ENCODE measurements at places on chromosomes 12 and 14. TPM values are rescaled to one million over a fixed set of nuclear protein-coding genes. Genes with fewer than 3 reads are reported as not detected.

The KRT6C gene
- total RNA-seq, result not detected

DNA sequence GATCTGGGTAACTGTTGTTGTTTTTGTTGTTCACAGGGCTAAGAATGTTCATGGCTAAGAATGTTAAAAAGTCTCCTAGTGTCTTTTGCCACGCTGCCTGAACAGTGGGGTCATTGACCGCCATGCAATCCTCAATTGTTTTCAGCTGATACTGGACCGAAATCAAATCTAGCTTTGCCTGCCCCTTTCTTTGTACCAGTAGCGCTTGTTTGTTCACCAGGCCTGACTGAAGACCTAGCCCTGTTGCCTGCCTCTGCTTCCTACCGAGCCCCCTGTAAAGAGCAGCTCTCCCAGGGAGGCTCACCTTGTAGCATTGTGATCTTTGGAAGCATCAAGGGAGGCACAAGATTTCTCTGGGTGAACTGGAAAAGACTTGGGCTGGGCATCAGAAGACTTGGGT is 6.7 kb downstream of the PSEN1 start:
- DNase-seq, result no peak

The GALNT16 gene
- 1.3 TPM for total RNA-seq

DNA sequence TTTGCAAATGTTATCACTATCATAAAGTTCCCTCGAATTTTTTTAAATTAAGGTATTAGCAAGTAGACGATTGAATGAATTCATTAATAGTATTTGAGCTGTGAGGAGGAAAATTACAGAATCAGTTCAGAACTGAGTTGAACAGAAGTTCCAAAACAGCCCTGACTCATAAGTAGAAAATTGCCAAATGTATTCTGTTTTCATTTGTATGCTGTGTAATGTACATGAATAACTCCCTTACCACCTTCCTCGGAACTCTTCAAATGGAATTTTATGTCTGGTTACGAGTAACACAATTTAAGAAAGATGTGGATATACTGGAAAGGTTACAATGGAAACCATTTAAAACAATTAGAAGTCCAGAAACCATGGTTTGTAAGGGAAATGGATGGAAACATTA is 283.3 kb upstream of the FAR2 start:
- no peak for DNase-seq

GRCh38 chr12:24943947-24944600 is 4.8 kb downstream of the BCAT1 start:
- DNase-seq, result no peak

GRCh38 chr14:89422181-89422951 is 5.3 kb upstream of the FOXN3 start:
- peak; percentile 58 for DNase-seq

- no peak for DNase-seq
These were observed 124.5 kb downstream of the NCOR2 start for GRCh38 chr12:124442772-124443445.

DNA sequence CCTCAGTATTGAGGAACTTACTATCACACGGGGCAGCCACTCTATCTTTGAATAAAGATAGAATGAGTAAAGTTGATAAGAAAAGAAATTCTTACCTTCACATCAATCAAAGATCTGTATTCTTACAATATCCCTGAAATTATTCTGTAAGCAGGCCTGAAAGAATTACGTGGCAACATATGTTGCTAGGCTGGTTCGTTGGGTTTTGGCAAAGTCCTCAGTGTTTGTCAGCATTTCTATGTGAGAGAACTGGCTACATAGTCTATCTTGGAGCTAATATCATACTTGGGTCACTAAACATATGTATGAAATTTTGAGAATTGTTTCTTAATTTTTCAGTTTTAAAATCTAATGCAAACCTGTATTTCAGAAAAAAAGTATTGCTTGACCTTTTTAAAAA is 412.2 kb upstream of the GARIN6 start:
- DNase-seq, result no peak

- DNase-seq, result no peak
These were observed 266.3 kb downstream of the GLT1D1 start for GRCh38 chr12:129119537-129119936.

The CLEC7A gene
- total RNA-seq, result 4.5 TPM

- DNase-seq, result peak; percentile 79
These were observed 29.1 kb downstream of the SH2B3 start for GRCh38 chr12:111434680-111435338.

DNA sequence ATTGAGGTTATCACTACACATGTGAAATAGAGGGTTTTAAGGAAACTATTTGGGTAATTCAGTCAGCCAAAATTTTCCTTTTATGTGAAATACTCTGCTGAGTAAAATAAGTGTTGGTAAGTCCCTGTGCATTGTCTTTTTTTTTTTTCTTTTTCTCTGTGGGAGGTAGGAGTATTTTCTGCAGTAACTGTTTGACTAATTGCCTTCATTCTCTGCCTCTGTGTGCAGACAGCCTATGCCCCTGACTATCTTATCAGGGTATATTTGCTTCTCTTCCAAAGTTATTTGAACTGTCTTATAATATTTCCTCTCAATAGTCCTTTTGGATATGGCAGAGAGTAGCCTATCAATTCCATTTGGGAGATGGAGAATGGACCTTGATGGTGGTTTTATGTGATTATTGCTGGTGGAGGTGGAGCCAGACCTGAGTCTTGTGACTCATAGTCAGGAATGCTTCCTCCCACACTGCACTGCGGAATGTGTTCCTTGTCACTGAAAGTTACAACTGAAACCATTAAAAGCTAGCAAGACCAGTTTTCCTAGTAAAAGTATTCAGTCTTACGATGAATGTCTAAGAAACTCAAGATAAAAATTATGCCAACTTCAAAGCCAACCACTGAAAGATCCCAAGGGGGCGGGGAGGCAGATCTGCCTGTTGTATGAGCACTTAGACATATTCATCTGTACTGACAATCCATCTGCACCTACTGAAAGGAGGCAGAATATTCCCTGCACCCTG is 40.9 kb upstream of the STXBP6 start:
- DNase-seq, result peak; percentile 73

- no peak for DNase-seq
These were observed 7.3 kb downstream of the GNG2 start for GRCh38 chr14:51867741-51868140.

GRCh38 chr14:34098045-34098984 is 147.4 kb upstream of the EGLN3 start:
- peak; percentile 24 for DNase-seq

DNA sequence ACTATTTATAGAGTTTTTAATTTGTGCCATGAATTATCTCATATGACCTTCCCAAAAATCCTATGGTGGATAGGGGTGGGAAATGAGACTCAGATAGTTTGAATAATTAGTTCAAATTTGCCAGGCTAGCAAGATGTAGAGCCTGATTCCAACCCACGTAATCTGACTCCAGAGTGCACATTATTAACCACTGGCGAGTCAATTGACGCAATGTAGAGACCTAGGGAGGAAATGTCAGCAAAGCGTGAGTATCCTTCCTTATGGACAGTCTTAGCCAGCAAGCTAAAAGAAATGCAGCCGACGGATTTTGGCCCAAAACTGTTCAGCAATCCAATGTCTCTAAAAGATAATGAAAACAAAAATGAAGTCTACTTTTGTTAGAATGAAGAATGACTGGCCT is 193.3 kb upstream of the KRR1 start:
- no peak for DNase-seq

GRCh38 chr14:98187281-98187680 is 1084.7 kb downstream of the BCL11B start:
- DNase-seq, result no peak

- no peak for DNase-seq
These were observed 611.8 kb downstream of the ETNK1 start for GRCh38 chr12:23236811-23237210.

GRCh38 chr14:29847056-29847380 is 80.6 kb downstream of the PRKD1 start:
- DNase-seq, result no peak

DNA sequence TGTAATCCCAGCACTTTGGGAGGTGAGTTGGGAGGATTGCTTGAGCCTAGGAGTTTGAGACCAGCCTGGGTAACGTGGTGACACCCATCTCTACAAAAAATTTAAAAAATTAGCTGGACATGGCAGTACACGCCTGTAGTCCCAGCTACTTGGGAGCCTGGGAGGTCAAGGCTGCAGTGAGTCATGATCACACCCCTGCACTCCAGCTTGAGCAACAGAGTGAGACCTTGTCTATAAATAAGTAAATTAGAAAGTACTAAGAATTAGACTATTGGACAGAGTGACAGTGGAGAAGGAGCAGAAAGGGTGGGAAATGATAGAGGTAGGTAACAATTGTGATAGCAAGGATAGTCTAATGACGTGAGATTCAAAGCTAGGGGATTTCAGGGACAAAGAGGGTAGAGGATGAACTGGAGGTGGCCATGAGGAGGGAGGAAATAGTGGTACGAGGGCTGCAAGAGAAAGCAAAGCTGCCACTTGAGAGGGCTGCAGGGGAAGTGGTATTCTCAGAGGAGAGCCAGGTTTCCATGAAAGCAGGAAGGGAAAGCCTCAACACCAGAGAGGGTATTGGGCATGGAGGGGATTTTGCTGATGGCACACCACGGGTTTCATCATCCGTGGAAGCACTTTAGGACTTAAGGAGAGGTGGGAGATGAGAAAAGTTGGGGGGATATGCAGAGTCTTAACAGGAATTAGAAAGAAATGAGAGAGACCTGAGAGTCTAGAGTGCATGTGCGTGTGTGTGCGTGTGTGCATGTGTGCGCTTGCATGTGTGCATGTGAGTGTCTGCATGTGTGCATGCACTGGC is 85.6 kb downstream of the SYNE2 start:
- no peak for DNase-seq

- no peak for DNase-seq
These were observed 10.1 kb downstream of the RNASE6 start for GRCh38 chr14:20791187-20791586.

GRCh38 chr12:48015954-48016353 is 11.7 kb upstream of the COL2A1 start:
- no peak for DNase-seq

DNA sequence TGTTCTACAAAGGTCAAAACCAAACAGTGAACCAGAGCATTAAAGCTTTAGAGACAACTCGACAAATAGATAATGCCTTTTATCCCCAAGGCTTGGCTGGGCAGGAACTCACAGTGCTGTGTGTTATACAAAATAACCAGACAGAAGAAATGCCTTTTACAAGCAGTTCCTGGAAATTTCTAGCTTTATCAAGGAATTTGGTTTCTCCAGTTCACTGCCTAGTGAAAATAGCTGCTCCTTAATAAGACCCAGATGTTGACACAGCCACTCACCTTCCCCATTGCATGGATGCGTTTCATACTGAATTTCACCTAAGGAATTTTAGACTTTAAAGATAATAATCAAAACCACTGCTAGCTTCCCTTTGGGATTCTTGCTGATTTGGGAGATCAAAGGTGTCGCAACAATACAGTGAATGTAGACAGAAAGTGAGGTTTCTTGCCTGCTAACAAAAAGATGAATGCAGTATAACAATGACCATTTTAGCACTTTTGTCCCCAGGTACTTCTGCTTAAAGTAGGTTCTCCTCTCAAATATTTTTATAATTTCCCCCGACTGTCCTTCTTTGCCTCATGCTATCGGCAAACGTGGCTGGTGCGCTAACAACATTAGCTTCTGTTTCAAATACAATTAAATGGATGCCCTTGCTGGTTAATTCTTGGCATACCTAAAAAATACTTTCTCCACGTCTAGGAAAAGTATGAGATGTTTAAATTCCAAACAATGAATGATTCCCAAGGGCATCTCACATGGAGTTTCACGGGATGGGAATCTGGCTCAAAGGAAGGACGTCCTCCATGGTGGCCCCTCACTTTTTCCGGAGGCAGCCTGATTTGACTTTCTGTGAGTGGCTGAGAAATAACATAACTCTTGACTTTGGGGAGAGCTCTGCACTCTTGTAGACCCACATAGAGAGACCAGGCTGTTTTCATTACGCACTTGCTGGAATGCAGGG is 162.4 kb downstream of the C12orf75 start:
- DNase-seq, result no peak

DNA sequence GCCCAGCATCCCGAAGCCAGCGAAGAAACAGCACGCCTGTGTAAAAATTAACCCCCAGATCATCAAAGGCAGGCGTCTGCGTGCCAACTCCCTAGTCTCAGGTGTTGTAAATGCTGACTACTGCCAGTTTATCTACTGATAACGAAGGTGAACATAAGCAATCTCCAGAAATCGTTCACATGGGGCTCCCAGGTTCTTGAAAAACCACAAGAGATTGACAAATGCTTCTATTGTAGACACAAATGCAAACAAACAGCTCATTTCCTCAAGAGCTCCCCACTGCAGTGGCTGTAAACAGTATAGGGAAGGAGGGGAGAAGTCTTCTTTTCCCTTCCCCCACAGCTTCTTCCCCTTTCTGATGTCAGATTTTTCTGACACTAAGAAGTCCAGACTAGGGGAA is 5.3 kb upstream of the PLEKHG3 start:
- DNase-seq, result peak; percentile 71

Measured in left colon (tissue), 2 donors.